NCI-H774 (cell line): ENCODE measurements at places on chromosomes 6 and 20.

DNA sequence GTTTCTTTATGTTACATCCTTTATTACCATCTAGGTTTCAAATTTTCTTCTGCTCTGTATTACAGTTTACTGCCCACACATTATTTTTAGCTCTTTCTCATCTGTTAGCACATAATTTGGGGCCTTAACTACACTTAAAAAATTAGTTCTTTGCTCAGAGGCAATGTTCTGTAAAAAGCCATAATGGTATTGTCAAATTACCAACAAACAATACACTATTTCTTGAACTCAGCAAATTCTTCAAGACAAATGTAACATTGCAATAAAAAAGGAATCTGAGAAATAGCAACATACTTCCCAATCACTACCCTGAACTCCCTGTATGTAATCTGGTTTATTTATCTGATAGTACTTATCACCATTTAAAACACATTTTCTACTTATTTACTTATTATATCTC lies 448.6 kb upstream of the OPRM1 start:
- no peak for DNase-seq

DNA sequence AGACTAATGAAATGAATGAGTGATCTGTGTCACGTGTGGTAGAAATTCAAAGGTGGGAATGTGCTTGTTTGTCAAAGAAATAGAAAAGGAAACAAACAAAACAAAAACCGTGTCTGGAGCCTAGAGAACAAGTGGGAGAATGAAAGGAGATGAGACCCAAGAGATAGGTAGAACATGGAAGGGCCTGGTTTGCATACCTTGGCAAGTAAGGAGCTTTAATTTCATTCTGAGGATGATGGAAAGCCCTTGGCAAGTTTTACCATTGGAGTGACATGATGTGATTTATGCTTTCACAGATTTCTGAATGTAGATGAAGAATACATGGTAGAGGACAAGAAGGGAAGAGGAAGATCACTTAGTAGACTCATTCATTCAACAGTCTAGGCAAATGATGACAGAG lies 26.8 kb upstream of the PRDM1 start:
- no peak for DNase-seq

DNA sequence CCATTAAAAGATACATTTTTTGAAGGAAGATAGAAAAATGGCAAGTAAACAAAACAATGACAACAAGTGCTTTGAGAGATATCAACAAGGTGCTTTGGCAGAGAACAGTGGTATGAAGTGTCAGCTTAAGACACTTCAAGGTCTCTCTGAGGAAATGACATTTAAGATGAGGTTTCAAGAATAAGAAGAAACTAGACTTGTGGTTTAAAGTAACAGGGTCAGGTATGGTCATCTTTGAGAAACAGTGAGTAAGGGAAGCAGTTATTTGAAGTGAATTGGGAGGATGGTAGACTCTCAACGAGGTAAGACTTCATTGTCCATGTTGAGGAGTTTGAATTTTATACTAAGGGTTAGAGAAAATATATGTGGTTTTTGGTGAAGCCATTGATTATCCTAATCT lies 77.8 kb downstream of the SYCP2L start:
- no peak for DNase-seq

DNA sequence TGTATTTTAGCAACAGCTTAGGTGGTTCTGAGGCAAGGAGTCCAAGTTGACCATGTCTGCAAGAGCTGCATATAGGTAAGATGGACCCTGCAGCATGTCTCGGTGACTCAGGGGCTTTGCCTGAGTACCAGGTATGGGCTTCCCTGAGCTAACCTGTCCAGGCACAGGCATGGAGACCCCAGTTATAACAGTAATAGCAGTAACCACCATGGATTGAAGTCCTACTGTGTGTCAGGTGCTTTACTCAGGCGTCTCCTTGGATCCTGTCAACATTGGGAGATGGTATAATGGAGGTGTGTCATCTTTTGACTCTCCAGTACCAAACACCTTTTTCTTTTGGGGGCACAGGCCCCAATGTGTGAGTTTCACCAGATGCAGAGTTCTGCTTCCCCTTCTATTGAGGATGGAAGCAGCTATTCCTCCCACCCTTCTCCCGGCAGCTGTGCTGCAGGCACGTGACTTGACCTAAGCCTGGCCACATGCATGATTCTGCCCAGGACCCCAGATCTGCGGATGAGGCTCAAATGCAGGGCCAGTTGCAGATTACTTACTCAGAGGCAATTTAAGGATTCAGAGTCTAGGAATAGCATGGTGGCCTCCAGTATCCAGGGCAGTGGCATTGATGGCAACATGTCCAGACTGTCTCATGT lies 13.8 kb downstream of the TREM1 start:
- DNase-seq, result no peak

DNA sequence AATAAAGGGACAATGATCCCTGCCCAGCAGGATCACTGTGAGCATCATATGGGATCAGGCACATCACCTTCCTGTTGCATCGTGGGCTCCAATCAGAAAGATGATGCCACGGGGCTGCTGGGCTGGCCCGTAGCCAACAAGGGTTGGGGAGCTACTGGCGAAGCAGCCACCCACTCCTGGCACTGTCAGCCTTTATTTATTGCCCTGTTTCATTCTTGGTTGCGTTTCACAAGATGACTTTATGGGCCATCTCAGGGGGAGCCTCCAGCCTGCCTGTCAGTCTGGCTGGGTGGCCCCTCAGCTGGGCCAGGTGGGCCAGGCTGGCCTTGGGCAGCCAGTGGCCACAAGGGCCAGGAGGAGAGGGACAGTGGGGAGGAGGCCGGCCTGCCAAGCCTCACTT lies 17.3 kb downstream of the VSTM2L start:
- DNase-seq, result no peak

- DNase-seq, result peak; percentile 80
Measured at GRCh38 chr6:113690281-113691259, 166.6 kb upstream of the MARCKS start.

- DNase-seq, result no peak
Measured at GRCh38 chr6:33209856-33210255, 1.6 kb downstream of the RING1 start.

DNA sequence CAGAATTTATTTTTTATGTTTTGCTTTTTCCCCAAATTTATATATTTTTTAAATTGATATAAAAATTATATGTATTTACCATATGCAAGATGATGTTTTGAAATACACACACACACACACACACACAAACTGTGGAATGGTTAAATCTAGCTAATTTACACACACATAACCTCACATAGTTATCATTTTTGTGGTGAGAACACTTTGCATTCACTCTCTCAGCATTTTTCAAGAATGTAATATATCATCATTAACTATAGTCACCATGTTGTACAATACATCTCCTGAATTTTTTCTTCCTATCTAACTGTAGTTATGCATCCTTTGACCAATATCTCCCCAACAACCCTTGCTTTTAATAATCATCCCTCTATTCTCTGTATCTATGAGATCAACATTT lies 52.2 kb downstream of the GFRAL start:
- no peak for DNase-seq

DNA sequence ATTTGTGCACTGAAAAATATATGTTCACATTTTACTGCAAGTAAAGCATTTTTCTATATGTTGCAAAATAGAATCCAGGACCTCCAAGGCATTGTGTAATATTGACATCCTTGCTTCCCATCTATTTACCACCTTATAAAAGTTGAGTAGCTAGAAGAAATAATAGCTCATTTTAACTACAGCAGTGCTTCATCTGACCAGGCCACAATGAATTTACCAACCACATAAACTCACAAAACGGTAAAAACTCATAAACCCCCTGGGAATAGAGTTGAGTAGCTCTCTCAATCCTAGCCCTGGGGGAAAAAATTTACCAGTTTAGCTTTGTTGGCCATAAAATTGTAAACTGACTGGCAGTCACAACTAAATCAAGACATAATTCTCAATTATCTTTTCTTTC lies 3.9 kb downstream of the ATXN1 start:
- DNase-seq, result no peak

DNA sequence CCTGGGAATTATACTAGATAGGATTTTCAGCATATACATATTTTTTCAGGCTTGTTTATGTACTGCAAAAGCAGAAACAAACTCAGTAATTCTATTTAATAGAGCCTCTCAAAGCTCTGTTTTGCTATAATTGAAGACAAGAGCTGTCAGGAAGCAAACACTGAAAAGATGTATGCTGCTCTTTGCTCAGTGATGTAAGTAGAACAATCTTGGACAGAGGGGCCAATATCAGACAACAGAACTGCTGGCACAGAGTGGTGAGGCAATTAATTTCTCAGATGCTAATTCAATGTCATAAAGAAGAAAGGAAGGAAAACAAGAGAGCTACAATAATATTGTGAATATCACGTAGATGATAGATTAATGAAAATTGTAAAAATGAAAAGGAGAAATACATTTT lies 663.3 kb upstream of the ADGRB3 start:
- peak; percentile 3 for DNase-seq

- no peak for DNase-seq
Measured at GRCh38 chr20:57759724-57760123, 49.9 kb upstream of the PMEPA1 start.

DNA sequence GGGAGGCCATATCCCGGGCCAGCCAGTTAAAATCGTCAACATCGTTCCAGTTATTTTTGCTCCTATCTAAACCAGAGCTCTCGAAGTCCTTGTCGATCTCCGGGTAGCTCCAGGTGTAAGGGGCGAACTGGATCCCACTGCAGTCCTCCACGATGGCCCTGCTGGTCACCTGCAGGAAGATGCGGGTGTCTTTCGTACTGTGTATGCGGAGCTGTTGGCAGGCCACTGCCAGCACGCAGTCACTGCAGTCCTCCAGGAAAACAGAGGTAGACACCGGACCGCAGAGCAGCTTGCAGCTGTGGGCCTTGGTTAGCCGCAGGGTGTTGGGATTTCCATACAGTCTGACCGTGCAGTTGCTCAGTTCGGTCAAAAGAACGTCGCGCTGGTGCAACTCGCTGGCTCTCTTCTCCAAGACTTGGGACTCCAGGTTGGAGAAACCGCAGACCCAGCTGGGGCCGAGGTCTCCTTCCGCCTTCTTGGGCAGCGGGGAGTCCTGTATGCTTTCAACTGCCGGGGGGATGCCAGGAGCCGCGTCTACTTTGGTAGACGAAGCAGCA lies 742 bp downstream of the TBCC start:
- DNase-seq, result no peak

GRCh38 chr6:79510707-79511106 lies 26.5 kb downstream of the LCA5 start:
- no peak for DNase-seq

DNA sequence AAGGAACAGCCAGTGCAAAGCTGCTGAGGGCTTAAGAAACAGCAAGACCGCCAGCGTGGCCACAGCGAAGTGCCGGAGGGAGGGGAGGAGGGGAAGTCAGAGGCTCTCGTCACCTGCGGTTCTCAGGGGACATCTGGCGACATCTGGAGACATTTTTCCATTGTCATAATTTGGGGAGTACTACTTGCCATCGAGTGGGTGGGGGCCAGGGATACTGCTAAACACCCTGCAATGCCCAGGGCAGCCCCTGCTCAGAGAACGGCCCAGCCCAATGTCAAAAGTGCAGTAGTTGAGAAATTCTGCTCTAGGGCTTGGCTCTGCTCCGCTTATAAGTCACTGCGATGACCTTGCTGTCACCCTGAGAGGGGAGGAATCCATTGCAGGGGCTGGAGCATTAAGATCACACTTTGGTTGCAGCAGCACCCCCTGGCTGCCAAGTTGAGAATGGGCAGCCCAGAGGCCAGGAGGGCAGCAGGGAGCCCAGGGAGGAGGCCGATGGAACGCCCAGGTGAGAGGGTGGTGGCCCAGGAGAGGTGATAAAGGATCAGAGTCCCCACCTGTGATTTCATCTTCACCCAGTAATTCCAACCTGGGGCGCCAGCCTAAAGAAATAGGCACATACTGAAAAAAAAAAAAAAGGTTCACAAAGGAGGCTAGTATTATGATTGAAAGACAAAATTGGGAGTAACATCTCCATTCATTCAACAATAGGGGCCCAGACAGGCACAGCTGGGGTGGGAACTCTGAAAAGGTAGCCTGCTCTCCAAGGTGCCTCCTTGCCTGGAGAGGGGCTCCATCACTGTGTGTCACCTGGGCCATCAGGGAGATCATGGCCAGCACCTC lies 218.2 kb downstream of the BMP7 start:
- DNase-seq, result no peak

- no peak for DNase-seq
Measured at GRCh38 chr20:49521356-49521755, 38.9 kb upstream of the KCNB1 start.

GRCh38 chr6:127967708-127968107 lies 66.8 kb upstream of the THEMIS start:
- DNase-seq, result no peak

- no peak for DNase-seq
Measured at GRCh38 chr6:131244942-131245341, 109.7 kb downstream of the AKAP7 start.

GRCh38 chr6:157995458-157995857 lies 13.8 kb downstream of the SYNJ2 start:
- no peak for DNase-seq

- DNase-seq, result no peak
Measured at GRCh38 chr6:23145781-23146180, 576.4 kb downstream of the HDGFL1 start.

DNA sequence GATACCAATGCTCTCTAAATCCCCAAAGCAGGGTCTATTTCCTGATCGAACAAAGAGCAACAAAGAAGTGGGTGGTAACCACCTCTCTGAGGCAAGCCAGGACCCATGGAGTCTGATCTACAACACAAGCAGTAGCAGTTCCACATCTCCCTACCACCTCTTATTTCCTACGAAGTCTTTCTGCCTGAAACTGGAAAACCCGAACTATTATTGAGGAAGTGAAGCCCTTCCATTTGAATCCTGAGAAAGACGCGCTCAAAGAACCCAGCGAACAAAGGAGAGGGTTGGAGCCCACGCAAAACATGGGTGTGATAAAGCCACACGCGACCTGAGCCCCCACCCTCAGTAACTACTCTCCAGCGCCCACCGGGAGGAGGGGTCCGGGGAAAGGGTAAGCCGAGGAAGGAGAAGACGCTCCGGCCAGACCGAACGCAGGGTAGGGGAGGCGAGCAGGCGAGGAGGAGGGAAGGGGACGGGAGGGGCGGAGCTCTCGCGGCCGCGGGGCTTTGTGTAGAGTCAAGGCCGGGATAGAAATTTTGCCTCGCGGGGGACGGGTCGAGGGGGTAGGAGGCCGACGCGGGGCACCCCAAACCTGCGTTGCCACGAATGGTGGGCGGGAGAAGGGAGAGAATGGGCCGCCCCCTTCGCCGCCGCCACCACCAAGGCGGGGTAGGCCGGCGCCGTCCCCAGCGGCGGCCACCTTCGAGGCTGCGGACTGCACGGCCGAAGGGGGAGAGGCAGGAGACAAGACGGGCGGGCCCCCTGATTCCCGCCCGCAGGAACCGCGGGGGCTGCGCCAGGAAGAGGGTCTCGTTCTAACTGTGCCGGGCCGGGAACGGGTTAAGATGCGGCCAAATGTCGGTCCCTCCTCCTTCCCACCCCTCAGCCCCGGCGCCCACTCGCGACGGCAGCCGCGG lies 802 bp downstream of the HDAC2 start:
- DNase-seq, result peak; percentile 45

- DNase-seq, result peak; percentile 94
Measured at GRCh38 chr6:111566873-111567517, 38.7 kb downstream of the TRAF3IP2 start.

GRCh38 chr6:626236-626635 lies 30.7 kb downstream of the HUS1B start:
- no peak for DNase-seq

GRCh38 chr20:61926253-61926613 lies 139.4 kb downstream of the TAF4 start:
- no peak for DNase-seq
